ENCODE measurements at places on chromosomes 6 and 20. TPM values are rescaled to one million over a fixed set of nuclear protein-coding genes. Genes with fewer than 3 reads are reported as not detected.
A peak's percentile ranks its signal among the peaks of the same experiment; 100 is the strongest.

DNA sequence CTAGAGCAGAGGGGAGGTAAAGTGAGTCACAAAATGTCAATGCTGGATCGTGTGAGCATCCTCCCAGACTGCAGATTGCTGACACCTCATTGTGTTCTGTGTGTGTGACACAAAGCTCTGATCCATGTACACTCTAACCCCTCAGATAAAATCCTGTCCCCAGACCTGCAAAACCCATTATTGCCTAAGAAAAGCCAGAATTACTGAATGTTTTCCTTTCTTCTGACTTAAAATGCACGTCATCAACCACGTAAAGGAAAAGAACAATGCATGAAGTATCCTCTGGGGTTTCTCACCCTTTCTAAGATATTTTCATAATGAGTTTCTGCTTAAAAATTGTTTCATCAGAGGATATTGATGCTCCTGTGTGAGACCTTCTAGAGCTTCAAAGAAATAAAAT, 218.0 kb upstream of the PREP start:
- H3K4me3 ChIP-seq = no peak overlapping the region
- H3K27me3 ChIP-seq = no peaks in the 10 kb centered on the region
- no peak for DNase-seq
- H3K4me1 ChIP-seq = no peaks in the 10 kb centered on the region

- no peaks in the 10 kb centered on the region for H3K27me3 ChIP-seq
- H3K27ac ChIP-seq = no peak overlapping the region
Observed at GRCh38 chr6:37535759-37536490, 36.2 kb upstream of the CCDC167 start.

- no peaks in the 10 kb centered on the region for H3K36me3 ChIP-seq
- H3K4me1 ChIP-seq = no peaks in the 10 kb centered on the region
- no peak for DNase-seq
Observed at GRCh38 chr20:36028106-36028808, 59.9 kb downstream of the CNBD2 start.

GRCh38 chr6:14501914-14502313, 384.3 kb downstream of the CD83 start:
- DNase-seq = no peak
- H3K27me3 ChIP-seq = no peaks in the 10 kb centered on the region
- no peak overlapping the region for H3K4me3 ChIP-seq
- H3K4me1 ChIP-seq = no peaks in the 10 kb centered on the region

DNA sequence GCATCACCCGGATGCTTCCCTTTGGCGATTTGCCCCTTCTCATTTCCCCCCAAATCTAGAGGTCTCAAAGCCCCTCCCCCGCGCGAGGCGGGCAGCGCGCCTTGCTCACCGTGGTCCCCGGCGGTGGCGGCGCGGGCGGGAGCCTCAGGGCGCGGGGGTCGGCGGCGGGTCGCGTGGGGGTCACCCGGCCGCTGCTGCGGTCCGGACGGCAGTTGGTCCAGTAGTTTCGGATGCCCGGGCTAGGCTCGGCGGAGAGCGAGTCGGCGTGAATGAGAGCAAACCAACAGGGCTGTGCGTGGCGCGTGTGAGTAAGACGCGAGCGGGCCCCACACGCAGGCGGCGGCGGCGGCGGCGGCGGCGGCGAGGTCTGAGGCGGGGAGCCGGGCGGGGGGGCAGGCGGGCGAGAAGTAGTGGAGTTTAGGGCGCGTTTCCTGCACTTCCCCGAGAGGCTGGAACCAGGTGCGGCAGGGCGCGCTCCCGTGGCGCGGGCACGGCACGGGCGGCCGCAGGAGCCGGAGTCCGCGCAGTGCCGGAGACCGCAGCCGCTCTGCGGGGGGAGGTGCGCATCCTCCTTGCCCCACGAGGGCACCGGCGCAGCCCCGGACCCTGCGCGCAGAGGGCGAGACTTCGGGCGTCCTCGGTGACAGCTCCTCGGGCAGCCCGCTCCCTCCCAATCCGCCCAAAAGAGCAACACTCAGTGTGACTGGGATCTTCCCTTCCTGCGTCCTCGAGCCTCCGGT, 567 bp downstream of the HS3ST5 start:
- peak overlapping the region; percentile 14 for H3K4me3 ChIP-seq
- H3K4me1 ChIP-seq = peaks cover 26% of the 10 kb centered on the region
- H3K27me3 ChIP-seq = peaks cover 16% of the 10 kb centered on the region
- no peak overlapping the region for H3K27ac ChIP-seq

The TGM6 gene
- not detected for total RNA-seq

The LY6G5C gene
- 3.1 TPM for total RNA-seq

The SLC29A1 gene
- total RNA-seq = 42.3 TPM

The OR12D1 gene
- total RNA-seq = not detected

Measured in upper lobe of left lung (tissue), 6 donors.